ENCODE measurements at places on chromosomes 6 and 20.

- DNase-seq, result no peak
Measured at GRCh38 chr20:47004179-47004578, 109.5 kb downstream of the EYA2 start.

DNA sequence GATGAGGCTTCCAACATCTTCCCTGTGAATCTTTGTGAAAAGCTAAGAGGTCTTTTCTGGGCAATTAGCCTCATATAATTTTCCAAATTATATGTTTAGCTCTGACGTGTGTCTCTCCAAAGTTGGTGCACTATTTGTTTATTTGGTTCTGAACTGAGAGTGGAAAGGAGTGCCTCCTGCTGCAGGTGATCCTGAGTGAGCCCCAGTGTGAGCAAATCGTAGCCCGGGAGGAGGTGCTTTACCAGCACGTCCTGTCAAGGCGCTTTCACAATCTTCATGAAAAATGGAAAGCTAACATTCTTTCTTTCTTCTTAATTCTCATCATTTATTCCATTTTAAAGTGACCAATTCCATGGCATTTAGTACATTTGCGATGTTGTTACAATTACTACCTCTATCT, 231.9 kb downstream of the BMP2 start:
- DNase-seq, result no peak

- DNase-seq, result no peak
Measured at GRCh38 chr6:106866875-106867658, 107.5 kb downstream of the CD24 start.

- no peak for DNase-seq
Measured at GRCh38 chr20:58989196-58989595, 8.1 kb downstream of the NELFCD start.

DNA sequence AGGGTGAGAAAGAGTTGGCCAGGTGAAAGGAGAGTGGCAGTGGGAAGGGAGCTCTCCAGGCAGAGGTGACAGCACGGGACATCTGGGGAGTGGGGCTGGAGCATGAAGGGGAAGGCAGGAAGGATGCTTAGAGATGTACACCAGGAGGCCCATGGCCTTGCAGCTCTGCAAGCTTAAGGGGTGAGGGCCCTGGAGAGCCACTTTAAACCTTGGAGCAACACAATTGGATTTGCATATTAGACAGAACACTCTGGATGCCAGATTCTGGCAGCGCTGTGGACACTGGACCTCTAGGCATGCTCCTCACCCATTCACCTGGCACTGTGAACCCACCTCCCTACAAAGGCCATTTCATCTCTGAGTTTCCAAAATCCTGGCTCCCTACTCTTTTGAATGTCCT, 3.7 kb upstream of the CD40 start:
- DNase-seq, result no peak

- DNase-seq, result no peak
Measured at GRCh38 chr6:151958332-151958731, 150.8 kb downstream of the ESR1 start.

DNA sequence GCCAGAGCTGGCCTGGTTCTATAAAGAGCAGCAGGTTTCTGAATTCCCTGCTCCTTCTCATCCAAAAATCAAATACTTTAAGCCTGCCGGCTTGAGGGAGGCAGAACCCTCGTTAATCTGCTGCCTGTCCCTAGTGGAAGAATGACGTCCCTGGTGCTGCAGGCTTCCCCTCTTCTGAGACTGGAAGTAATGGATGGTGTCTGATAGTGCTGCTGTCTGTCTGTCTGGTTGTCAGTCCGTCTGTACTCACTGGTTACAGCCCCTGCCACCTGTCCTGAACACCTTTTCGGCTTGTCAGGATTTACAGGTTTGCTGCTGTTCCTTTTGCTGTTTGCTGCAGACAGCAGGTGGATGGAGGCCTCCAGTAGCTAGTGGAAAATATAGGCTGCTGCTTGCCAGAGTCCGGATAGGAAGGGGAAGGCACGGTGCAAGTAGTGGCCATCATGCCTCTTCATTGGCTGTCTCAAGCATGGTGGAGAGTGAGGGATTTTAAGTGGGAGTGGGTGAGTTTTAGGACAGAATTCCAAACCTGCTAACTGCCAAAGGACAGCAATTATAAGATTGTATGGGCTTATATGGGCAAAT, 2.5 kb downstream of the RIMS1 start:
- DNase-seq, result no peak

- no peak for DNase-seq
Measured at GRCh38 chr20:39738651-39739050, 776.5 kb downstream of the DHX35 start.

GRCh38 chr6:135438907-135439535, 58.5 kb downstream of the AHI1 start:
- no peak for DNase-seq

DNA sequence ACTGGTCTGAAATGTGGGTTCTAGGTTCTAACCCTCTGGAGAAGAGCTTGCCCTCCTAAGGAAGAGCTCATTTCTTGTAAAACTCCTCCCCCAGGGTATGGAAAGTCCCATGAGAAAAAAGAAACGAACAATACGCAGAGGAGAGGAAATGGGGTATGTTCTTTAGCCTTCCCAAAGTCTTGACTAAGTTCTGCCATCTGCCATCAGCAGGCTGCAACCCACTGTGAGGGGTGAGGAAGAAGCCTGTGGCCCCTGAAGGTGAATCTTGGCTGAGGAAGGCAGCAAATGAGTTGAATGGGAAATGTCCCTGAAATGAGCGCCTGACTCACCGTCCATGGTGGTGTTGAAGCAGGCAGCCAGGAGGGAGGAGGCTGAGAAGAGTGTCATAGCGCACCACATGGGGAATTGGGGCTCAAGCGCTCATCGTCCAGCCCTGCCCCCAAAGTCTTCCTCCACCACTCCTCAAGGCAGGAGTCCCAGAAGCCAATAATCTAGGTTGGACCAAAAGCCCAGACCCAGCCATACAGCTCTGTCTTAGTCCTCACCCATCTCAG, 10.4 kb upstream of the MATN4 start:
- no peak for DNase-seq

- DNase-seq, result peak; percentile 97
Measured at GRCh38 chr6:32439602-32440214, at the start of gene HLA-DRA. Gene HLA-DRA (plus strand): TSS chr6:32439887. CDS start chr6:32439951, 64 bp downstream.

GRCh38 chr20:1287306-1287705, 21.2 kb downstream of the SNPH start:
- no peak for DNase-seq

DNA sequence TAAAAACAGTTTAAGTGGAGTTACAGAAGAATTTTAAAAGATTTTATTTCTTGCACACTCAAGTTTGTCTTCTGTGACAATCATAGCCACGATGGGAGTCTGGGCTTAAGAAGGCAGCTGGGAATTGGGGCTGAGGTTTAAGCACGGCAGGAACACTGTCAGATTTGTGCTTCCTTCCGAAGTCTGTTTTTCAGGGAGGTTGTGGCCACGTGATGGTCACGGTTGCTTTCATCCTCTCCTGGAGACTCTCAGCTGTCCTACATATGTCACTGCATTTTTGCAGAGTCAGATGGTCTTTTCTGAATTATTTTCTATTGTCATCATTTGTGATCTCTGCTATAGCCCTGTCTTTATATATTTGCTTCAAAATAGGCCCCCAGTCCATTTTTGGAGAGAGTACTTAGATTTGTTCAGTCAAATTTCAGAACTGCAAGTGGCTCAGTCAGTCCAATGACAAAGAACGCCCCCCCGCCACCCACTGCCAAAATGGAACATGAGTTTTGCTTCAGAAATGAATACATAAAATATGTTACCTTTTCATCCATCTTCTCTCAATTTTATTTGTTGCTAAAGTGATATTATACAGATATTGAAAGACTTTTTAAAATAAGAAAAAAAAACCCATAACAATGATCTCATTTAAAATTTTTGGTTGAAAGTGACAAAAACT, 111.8 kb upstream of the ZFP64 start:
- DNase-seq, result no peak

DNA sequence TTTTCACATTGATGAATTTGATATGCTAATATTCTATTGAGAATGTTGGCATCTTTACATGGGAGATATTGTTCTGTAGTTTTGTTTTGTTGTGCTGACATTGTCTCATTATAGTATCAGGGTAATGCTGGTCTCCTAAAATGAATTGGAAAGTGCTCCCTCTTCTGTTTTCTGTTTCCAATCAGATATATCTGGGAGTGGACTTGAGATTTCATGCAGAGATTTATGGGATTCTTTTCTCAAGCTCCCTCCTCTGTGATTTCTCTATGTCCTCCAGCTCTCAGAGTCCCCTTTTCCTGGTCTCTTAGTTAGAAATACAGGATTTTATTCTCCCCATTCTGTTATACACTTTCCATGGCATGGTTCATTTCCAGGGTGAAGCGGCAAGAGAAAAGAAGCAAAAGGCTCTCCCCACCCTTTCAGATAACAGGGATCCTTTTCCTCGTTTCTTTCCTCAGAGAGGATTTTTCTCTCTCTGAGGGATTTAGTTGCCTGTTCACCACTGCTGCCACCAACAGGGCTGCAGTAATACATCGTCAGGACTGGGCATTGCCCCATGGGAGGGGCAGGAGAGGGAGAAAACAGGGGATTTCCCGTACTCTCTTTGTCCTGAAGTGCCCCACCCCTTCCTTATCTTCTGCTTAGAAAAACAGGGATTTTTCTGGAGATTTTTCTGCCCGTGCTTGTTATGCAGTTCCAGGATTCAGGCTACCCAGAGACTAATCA, 59.3 kb upstream of the STMND1 start:
- no peak for DNase-seq

GRCh38 chr6:33317419-33317668, 200 bp downstream of the ZBTB22 start:
- no peak for DNase-seq

DNA sequence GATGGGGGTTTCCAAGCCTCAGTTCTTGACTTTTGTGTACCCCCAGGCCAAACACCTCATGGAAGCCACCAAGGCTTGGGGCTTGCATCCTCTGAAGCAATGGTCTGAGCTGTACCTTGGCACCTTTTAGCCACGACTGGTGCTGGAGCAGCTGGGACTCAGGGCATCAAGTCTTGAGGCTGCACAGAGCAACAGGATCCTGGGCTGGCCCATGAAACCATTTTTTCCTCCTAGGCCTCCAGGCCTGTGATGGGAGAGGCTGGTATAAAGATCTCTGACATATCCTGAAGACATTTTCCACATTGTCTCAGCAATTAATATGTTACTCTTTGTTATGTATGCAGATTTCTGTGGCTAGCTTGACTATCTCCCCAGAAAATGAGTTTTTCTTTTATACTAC, 269.1 kb upstream of the TBX18 start:
- no peak for DNase-seq

GRCh38 chr6:85569323-85569722, 24.3 kb downstream of the SNX14 start:
- DNase-seq, result no peak

- no peak for DNase-seq
Measured at GRCh38 chr6:53378208-53378607, 29.5 kb upstream of the ELOVL5 start.

DNA sequence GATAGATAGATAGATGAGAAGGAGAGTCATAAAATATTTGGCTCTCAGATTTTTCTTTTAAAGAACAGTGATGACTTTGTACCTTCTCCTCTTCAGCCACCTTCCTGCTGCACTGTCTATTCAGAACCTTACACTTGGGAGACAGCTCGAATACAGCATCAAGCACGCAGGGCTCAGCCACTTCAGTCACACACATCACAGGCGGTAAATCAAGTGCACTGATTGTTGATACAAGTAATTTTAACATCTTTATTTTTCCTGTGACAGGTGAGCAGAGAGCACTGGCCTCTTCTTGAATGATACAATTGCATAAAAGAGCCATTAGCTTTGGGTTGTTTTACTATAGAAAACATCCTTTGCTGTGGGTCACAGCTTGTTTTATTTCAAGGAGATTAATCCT, 1118.5 kb upstream of the EYS start:
- DNase-seq, result no peak
